Stimulated activated CD8-positive, alpha-beta memory T cell treated with anti-CD3 and anti-CD28 coated beads, Interleukin-2, amount 100 ng/mL, for 1 hour (primary cell): ENCODE measurements at places on chromosomes 5 and 9.

DNA sequence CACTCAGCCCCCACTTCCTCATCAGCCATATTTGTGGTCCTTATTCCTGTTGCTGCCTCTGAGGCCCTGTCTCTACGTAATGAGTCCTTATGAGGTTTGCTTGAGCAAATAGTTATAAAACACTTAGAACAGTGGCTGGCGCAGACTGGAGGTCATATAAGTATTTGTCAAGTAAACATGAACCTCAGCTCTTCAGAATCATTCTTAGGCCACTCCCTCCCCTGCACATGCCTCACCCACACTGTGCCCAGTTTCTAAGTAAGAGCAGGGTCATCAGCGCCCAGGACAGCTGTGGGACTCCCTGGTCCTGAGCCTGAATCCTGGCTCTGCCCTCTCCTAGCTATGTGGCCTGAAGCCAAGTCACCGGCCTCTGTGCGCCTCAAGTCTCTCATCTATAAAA lies 4.0 kb downstream of the ST6GALNAC4 start:
- DNase-seq: no peak

- no peak for DNase-seq
Measured at GRCh38 chr5:151597749-151598148, 6.6 kb upstream of the FAT2 start.

- DNase-seq: no peak
Measured at GRCh38 chr5:72036951-72037350, 70.3 kb upstream of the MAP1B start.

DNA sequence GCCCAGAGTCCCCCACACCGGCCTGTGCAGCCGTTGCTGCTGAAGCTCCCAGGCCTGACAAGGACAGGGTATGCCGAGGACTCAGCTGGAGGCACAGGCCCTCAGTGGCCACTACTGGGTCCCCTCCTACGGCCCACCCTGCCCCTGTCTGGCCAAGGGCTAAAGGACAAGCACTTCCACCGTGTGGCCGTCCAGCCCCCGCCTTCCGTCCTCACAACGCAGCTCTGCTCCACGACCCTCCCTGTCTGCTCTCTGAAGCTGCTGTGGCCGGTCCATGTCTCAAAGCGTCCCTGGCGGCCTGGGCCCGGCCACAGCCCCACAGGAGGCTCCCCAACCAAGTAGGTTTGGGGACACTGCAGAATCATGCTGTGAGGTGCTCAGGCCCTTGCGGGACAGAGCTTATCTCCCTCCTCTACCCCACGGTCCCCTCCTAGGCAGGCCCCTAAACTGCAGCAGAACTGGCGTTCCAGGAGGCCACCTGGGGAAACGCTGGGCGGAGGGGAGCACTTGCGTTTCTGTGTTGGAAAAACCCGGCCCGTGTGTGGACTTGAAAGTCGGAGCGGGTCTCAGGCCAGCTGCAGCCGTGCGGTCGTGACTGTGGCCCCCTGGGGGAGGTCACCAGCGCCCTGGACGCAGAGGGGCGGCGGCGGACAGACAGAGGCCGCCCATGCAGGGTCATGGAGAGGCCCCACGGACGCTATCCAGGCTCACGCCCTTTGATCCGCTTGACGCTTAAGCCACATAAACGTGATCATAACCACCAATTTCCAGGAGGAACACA lies 45.6 kb downstream of the NKD2 start:
- DNase-seq: no peak

DNA sequence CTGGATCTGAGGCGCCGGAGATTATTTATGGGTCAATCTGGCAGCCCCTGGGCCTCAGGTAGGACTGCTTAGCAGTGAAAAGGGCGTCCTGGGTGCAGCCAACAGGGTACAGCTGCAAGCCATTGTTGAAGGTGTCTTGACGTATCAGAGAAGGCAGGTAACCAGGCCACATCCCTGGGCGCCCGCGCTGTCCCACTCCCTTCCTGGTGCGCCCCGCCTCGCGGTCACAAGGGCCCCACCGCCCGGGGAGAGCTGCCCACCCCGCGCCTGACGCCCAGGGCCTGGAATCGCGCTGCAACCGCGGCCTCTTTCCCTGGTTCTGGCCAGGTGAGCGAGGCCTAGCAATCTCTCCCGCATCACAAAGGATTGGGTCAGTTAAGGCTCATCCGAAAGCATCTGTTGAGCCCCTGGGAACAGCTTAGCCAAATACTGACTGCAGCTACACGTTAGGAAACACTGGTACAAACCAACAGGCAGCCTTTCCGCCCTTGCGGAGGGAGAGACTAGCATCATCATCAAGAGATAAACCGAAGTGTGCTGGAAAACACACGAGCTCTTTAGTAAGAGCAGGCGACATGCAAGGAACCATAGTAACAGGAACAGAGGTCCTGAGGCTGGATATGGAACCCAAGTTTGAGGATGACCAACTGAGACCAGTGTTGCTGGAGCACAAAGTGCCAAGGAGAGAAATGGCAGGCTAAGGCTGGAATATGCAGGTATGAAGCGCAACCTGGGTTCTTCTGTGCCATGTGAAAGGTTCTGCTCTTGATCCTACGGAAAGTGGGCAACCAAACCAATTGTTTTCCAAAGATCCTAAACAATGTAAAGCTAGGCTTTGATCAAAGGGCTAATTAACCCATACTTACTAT lies 3.6 kb downstream of the RPS23 start:
- no peak for DNase-seq

GRCh38 chr5:115050866-115051265 lies 118.8 kb downstream of the TRIM36 start:
- DNase-seq: no peak

DNA sequence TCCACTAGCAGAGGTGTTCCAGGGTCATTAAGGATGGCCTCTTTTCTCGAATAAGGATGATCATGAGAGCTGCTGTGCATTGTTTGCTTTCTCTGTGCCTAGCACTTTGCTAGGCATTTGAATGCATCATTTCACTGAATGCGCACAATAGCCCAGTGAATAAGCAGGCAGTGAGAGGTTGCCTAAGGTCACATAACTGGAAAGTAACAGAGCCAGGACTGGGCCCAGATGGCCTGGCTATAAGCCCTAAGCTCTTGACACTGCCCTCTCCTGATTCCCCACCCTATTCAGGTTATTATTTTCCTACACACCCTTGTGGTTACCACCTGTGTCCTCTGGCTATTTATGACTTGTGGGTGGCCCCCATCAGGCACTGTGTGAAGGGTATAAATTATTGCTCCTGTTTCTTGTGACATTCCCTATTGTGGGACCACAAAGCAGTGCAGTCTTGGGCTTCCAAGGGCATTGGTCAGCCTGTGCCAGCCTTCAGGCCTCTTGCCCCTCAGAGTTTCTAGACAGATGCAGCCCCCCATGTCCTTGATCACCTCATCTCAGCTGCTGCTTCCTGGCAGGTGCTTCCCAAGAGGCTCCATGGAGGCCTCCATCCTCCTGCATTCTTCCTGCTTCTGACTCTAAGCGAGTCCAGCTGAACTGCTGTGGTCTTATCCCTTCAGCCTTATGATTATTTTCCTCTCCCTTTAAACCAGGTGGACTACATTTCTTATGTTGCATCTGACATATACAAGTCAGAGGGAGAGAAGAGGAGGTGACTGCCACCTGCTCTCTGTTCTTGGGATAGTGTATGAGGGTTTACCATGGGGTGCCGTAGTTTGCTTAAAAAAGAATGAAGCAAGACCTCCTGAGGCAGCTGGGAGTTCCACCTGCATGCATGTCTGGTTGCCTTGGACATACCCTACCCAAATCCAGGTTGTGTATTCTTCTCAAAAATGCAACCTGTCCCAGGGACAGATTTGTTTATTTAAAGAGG lies 47.6 kb downstream of the ANGPTL2 start:
- no peak for DNase-seq

GRCh38 chr5:123387313-123387712 lies 35.9 kb downstream of the CEP120 start:
- no peak for DNase-seq

GRCh38 chr5:143890487-143890886 lies 78.5 kb downstream of the HMHB1 start:
- no peak for DNase-seq

DNA sequence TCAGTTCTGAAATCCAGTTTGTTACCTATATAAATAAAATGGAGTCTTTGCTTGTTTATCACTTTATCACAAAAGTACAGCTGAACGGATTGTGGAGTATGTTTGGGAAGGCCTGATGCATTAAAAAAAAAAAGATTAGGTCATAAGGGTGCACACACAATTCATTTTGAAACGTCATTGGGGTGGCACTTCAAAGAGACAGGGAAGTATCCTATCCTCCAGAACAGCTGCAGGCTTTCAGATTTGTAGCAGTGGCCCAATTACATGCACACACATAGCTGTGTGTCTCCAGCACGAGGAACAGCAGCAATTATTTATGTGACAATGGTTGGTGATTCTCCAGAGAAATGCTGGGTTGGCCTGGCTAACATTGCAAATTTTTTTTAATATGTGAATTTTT lies 46.8 kb upstream of the FER start:
- no peak for DNase-seq

- DNase-seq: no peak
Measured at GRCh38 chr9:98324801-98325200, 69.4 kb upstream of the TBC1D2 start.

DNA sequence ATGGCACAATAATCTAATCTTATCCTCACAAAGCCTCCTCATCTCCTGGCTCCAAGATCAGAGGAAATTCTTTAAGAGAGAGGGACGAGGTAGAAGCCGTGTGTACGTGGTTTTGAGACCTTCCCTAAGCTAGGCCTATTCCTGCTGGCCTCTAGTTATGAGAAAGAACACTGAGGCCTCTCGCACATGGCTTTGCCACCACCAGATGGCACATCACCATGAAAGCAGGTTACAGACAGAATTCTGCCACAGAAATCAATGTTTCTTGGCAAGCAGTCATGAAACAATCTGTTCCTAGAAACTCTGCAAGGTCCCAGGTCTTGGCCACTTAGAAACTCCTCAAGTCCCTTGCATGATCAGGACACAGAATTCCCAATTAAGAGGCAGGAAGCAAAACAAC lies 268.2 kb upstream of the TAS2R1 start:
- DNase-seq: no peak

GRCh38 chr5:76592692-76593091 lies 30.5 kb downstream of the F2RL2 start:
- no peak for DNase-seq

GRCh38 chr5:149804478-149805450 lies 74.7 kb downstream of the PPARGC1B start:
- DNase-seq: no peak

DNA sequence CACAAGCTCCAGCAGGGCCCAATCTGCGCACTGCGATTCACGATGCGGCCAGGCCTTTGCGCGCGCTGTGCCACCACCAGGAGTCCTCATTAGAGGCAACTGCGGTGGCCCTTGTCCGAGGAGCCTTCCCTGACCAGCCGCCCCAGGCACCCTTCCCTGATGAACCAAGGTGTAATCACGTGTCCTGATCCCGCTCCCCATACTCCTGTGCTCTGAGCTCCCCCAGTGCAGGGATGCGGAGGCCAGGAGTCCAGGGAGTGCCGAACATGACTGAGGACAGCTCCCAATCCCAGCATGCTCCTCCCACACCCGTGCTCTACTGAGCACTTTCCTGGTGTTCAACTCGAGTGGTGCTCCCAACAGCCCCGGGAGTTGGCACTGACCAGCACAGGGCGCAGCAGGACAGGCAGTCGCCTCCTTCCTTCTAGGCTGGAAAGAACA lies 134.8 kb downstream of the ZNF354C start:
- DNase-seq: no peak

GRCh38 chr9:70352802-70353201 lies 61.7 kb downstream of the KLF9 start:
- DNase-seq: no peak

DNA sequence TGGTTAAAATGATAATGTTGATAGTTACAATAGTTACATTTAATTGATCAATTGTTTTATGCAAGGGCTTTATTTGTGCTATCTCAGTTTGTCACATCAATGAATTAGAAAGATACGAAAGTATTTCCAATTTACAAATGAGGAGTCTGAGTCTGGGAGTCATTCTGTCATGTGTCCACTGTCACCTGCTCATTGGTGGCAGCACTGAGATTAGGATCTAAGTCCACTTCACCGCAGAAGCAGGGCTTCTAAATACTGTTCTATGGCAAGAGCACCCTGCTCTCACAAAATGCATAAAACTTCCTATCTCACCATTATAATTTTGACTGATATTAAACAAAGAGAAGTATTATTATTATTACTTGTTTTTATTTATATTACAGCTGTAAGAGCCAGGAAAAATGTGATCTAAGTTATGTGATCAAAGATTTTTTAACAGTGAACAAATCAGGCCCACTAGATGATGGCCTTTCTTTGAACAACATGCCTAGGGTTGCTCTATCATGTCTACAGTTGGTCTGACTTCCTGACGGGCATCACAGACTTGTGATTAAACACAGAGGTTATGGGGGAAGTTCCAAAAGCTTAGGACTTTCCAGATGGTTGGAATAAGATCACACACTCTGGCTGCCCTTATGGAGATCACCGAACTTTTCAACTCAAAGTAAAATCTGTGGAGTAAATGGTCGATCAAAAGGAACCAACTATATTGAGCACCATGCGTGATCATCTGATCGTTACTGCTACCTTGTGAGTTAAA lies 15.1 kb downstream of the TLR4 start:
- no peak for DNase-seq

DNA sequence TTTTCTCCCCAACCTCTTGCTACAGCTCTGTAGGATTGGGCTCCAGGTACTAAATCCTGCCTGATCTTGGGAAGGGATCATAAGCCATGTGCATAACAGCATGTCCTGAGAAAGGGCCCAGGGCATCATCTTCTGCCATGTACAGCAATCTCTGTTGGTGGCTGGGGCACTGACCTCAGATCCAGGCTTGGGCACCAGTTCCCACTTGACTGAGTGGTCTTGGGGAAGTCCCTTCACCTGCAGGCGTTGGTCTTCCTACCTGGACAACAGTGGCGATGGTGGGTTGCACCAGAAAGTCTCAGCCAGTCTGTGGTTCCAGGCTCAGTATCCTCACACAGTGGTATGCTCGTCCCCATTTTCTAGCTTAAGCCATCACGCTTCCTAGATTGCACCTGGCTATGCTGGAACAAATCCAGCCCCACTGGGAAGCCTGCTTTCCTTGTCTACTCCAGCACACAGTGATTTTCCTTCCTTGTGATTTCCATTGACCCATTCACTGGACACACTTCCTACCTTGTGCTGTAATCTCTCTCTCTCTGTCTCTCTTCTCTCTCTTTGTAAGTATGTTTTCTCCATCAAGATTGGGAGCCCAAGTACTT lies 121.7 kb upstream of the PITX1 start:
- no peak for DNase-seq

GRCh38 chr5:86320266-86320665 lies 297.5 kb upstream of the COX7C start:
- no peak for DNase-seq

GRCh38 chr5:98993512-98993911 lies 64.7 kb upstream of the CHD1 start:
- DNase-seq: no peak

GRCh38 chr5:10333154-10334006 lies 20.1 kb upstream of the MARCHF6 start:
- DNase-seq: no peak

GRCh38 chr9:83670381-83670780 lies 37.4 kb downstream of the UBQLN1 start:
- DNase-seq: no peak

- DNase-seq: no peak
Measured at GRCh38 chr5:112116371-112116770, 302.7 kb downstream of the EPB41L4A start.

- DNase-seq: no peak
Measured at GRCh38 chr5:132427281-132428146, 58.0 kb downstream of the SLC22A5 start.

- no peak for DNase-seq
Measured at GRCh38 chr9:101478444-101478843, 42.9 kb upstream of the ALDOB start.

GRCh38 chr9:129172816-129173215 lies 5.2 kb downstream of the IER5L start:
- DNase-seq: no peak

- DNase-seq: no peak
Measured at GRCh38 chr9:27537027-27537435, 7.4 kb upstream of the MOB3B start.
